ENCODE measurements at places on chromosomes 7 and 10.

DNA sequence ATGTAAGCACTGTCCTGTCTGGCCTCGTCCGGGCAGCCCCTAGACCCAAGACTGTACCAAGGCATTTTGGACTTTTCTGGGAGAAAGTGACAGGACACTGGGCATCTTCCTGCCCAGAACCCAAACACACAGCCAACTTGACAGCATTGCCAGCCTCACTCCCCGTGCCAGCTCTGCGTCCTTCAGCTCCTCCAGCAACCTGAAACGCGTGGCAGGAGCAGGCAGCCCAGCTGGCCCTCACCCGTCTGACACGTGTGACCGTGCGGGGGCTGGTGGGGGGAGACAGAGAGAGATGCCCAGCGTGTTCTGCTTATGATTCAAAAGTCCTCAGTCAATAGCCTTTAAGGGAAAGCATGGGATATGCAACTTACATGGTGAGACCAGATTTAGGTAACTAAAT is 50.3 kb upstream of the SLC29A3 start:
- no peak for DNase-seq

DNA sequence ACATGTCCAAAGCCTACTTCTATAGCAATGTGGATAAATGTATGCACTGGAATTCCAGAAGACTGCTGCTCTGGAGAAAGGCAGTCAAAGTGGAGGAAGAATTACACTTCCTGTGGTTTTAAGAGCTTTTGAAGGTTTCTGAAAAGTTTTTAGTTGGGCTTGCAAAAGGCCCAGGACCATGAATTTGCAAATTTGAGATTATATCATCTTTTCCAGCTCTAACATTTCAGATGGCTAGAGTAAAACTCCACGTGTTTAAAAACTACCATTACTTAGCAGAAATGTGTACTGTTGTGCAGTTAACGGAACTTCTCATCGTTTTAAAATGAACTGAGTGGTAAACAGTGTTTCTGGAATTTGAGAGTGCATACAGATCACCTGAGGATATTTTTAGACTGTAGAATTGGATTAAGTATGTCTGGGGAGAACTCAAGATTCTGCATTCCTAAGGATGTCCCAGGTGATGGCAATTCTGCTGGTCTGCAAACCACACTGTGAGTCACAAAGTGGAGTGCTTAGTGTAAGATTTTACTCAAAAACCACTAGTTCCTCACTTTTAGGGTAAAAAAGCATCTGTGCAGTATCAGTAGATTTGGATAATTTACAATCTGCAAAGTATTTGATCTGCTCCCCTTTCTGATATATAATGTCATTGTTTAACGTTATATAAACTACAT is 32.9 kb upstream of the CCDC71L start:
- DNase-seq, result no peak

DNA sequence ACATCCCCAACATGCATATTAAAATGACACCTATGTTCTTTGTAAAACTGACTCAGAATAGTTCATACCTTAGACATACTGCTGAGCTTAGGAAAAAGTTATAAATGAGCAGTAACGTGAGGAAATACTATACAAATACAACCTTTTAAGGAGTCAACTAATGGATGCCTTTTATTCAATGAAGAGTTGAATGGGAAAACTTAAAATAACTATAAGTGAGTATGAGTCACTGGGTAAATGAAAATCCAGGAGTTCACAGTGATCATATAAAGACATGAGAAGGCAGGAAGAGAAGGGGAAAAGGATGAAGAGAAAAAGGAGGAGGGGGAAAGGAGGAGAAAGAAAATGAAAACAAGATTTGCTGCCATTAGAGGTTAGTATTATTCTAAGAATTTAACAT is 157.8 kb upstream of the PCDH15 start:
- no peak for DNase-seq

DNA sequence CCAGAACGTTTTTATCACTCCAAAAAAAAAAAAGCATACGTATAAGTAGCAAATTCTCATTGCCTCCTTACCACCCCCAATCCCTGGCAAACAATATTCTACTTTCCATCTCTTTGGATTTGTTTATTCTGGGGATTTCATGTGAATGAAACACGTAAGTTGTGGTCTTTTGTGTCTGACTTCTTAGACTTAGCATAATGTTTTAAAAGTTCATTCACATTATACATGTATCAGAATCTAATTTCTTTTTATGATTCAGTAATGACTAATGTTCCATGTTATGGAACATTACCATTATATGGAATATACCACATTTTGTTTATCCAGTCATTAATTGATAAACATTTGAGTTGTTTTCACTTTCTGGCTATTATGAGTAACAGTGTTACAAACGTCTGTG is 12.5 kb upstream of the KLHL7 start:
- no peak for DNase-seq

DNA sequence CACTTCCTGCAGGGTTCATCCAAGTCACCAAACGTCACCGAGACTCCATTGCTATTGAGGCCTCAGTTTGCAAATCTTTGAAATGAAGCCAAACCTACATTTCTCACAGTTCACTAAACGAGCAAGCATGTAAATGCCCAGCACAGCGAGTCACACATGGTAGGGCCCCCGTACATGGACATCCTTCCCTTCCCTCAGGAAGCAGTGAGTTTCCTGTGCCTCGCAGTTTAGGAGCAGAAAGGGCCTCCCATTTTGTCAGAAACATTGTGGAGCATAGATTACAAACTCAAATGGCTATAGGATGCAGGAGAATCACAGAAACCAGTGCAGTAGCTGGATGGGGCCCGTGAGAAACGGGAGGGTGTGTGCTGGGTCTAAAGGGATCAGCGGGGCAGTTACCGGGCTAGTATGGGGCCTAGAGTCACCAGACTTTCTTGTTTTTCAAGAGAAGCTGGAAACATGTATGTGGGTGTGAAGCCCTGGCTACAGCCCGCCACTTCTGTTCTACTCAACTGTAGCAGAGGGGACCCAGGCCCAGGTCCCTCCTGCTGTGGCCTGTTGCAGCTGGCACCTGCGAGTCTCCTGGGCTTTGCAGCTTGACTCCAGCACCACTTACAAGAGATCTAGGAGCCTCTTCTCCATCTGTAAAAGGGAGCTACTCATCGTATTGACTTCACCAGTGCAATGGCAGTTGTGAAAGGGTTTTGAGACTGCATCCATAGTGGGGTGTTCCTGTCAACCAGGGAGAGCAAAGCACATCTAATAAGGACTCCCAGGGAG is 14.2 kb upstream of the SLC18A3 start:
- no peak for DNase-seq

DNA sequence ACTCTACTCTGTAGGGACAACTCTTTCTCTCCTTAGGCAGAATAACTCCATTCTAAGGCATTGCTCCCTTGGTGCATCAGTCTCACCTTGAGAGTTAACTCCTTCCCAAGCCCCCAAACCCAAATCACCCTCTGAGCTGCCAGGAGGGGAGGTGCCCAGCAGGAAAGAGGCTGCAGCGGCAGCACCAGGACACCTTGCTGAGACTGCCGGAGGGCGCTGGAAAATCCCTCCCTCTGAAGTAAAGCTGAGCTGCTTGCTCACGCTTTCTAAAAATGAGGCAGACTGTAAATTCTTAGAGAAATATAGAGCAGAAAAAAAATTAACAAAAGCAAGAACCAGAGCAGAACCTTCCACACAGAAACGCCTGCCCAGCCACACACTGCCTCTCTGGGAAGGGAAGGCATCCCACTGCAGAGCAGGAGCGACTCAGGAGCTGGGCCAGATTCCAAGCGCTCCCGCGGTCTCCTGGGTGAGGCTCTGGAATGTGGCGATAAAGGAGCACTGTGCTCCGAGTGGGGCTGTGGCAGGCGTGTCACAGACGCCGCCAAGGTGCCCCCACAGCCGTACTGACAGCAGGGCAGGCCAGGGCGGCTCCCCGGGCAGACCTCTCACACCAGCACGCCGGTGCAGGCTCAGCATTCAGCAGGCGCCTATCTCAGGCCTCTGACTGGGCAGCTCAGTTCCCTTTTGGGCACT is 202.1 kb downstream of the TNS3 start:
- DNase-seq, result no peak

- DNase-seq, result no peak
Measured at GRCh38 chr10:1560535-1561192, 176.7 kb downstream of the ADARB2 start.

Data from NCI-H526 (cell line).